Stimulated activated CD8-positive, alpha-beta memory T cell treated with anti-CD3 and anti-CD28 coated beads, Interleukin-7, amount 100 ng/mL, for 48 hours (primary cell): ENCODE measurements at places on chromosomes 12 and 14.

- no peak for DNase-seq
These were observed 21.0 kb downstream of the EEA1 start for GRCh38 chr12:92908108-92908507.

DNA sequence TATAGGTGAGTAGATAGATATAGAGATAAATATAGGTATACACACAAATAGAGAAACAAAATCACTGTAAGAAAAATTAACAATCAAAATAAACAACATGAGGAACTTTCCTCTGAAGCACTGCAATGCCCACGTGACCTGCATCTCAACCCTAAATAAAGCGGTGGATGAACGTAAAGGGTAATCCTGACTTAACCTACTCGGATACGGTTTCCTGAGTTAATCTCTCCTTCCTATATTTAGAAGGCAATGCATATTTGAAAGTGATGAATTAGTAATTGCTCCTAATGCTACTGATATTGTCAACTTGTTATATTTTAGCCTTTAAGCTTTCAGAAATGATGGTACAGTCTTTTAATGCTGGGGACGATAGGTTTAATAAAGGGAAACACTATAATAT, 221.4 kb downstream of the ITPR2 start:
- DNase-seq: no peak

- DNase-seq: no peak
These were observed 5.4 kb upstream of the NGB start for GRCh38 chr14:77276295-77276935.

GRCh38 chr12:49979016-49979586, 6.4 kb downstream of the AQP6 start:
- DNase-seq: no peak

DNA sequence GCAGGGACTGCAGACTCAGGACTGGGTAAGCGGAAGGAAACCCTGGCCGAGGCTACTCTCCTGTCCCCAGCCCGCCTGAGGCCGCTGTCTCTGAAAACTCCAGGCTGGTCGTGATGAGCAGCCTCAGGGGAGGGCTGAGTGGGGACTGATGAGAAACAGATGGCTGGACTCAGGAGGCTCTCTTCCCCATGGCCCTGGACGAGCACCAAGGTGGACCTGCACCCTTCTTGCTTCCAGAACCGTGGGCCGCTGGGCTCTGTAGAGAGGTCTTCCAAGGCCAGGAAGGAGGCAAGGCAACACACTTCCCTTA, 1.1 kb downstream of the TEX22 start:
- no peak for DNase-seq

GRCh38 chr14:56243110-56243509, 124.9 kb downstream of the PELI2 start:
- no peak for DNase-seq

DNA sequence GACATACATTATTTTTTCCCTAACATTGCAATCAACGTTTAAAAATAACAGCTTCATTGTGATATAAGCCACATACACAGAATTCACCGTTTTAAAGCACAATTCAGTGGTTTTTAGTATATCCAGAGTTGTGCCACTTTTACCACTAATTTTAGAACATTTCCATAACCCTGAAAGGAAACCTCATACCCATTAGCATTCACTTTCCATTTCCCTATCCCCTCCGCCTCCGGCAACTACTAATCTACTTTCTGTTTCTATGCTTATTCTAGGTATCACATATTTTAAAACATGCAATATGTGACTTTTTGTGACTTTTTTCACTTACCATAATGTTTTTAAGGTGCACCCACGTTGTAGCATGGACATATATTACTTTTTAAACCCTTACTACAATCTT, 55.6 kb upstream of the ISM2 start:
- DNase-seq: no peak

DNA sequence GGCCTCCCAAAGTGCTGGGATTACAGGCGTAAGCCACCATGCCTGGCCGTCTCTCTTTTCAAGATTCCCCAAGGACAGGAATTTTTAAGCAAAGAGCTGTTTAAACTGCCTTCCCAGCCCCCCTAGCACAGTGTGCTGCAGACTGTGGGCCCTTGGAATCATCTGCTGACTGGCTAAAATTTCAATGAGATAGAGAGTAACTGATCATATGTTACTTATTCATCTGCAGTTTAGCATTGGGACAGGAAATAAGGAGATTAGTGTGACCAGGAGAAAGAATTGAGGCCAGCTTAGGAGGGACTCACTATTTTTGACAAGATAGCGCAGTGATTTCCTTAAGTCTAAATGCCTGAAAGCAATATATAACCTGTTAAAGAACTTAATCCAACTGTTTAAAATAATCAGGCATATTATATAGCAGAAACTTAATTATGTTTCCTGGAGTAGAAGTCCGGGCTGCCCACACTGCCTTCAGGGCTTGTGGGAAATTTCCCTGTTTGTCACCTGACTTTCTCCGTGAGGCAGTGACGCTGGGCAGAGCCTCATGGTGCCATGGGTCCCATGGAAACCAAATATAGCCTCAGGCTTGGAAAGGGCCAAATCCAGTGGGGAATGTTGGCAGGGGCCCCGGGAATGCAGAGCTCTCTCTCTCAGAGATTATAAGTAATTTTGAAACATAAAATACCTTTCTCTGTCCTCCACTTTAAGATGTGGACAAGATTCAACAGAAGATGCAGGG, 22.8 kb upstream of the CEBPE start:
- no peak for DNase-seq

DNA sequence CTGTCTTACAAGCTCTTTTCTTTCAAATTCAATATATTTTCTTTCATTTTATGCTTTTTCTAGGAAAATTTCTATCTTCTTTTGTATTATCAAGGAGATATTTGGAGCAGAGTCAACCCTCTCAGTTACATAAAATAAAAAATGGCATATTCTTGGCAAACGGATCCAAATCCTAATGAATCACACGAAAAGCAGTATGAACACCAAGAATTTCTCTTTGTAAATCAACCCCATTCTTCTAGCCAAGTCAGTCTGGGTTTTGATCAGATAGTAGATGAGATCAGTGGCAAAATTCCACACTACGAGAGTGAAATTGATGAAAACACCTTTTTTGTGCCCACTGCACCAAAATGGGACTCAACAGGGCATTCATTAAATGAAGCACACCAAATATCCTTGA, 20.6 kb downstream of the PIK3C2G start:
- DNase-seq: no peak

- DNase-seq: no peak
These were observed 38.8 kb upstream of the ATF7IP start for GRCh38 chr12:14326699-14327098.

- DNase-seq: no peak
These were observed 93.0 kb downstream of the SLC25A47 start for GRCh38 chr14:100416081-100416680.

DNA sequence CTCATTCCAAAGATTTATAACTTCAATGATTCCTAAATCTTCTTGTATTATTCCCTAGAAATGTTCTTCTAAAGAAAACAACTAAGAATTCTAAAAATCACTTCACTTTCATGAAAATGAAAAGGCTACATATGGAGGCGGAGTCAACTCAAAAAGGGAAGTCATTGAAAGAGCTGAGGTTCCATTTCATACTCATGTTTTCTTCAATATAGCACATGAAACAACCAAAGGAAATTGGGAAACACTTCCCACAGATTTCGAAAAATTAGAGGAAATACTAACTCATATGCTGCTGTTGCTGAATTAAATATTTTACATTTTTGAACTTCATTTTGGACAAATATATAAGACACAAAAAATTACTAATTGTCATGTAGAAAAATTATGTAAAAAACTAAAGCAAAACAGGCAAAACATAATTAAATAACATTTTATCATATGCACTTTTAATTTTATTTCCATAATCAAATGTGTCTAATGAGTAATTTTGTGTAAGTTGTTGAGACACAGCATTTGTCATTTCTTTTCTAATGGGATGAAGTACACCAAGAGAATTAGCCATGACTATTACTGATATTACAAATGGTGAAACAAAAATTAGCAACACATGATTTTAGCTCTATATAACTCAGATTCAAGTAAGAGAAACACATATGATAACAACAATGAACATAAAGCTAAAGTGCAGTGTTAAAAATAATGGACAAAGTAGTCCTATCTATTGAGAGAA, at the start of gene CD163:
Gene CD163, minus strand, starts transcription at position 92 of the 730 bp plus-strand sequence. Its CDS starts 87 bp downstream, at position 5.
- DNase-seq: no peak

DNA sequence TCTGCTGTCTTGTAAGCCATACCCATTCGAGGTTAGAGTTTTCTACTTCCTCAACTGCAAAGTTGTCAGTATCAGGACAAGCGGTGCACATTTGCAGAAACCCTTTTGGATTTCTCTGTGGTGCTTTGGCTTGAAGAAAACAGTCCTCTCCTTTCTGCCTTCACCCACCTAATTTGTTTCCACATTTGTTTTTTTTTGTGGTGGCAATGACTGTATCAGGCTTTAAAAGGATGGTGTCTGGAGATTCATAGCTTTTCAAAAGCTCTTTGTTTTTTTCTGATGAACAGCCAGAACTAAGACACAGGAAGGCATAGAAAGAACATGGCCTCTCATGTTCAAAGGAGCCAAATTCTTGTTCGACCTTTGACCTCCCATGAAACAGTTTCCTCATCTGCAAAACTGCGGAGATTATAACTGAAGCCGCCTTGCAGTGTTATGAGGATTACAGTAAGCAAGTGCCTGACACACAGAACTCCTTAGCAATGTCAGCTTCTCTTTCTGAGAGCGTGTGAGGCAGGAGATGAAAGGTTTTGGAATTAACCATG, 270.6 kb upstream of the TBX3 start:
- DNase-seq: no peak

GRCh38 chr14:56962444-56963080, 152.3 kb upstream of the OTX2 start:
- DNase-seq: no peak

DNA sequence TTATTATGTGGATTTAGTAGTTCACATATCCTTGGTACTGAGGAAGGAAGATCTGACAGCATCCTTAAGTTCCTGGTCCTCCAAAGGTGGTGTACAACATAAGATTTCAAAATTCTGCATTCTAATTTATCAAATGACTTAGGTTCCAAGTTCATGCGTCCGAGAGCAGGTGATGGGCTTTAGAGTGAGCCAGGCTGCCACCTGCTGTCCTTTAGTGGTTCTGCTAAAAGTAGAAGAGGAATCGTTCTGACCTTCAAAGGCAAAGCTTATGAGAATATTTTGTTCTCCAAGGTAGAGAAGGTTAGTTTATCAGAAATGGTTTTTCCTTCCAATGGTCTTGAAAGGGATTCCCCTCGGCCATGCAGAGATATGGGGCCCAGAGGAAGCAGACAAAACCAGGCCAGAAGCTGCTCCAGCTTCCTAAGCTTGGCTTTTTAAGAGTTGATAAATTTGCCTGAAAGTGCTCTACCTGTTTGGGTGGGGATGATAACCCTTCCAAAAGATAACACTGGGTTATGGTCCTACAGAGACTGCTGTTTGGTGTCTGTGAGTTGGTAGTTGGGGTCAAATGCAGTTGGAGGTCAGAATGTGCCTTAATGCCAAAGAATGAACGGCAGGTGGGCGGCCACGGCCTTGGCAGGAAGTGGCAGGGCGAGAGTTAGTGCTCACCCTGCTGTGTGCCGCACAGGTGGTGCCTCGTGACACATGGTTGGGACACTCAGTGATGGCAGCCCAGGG, 29.1 kb upstream of the LRTM2 start:
- DNase-seq: no peak

GRCh38 chr14:75548544-75548943, 26.3 kb downstream of the BATF start:
- no peak for DNase-seq

- DNase-seq: no peak
These were observed 4.2 kb downstream of the ERO1A start for GRCh38 chr14:52690983-52691760.

GRCh38 chr12:65074932-65075331, 46.2 kb downstream of the WIF1 start:
- no peak for DNase-seq

GRCh38 chr12:7190268-7191055, 976 bp downstream of the PEX5 start:
- DNase-seq: peak; percentile 0

DNA sequence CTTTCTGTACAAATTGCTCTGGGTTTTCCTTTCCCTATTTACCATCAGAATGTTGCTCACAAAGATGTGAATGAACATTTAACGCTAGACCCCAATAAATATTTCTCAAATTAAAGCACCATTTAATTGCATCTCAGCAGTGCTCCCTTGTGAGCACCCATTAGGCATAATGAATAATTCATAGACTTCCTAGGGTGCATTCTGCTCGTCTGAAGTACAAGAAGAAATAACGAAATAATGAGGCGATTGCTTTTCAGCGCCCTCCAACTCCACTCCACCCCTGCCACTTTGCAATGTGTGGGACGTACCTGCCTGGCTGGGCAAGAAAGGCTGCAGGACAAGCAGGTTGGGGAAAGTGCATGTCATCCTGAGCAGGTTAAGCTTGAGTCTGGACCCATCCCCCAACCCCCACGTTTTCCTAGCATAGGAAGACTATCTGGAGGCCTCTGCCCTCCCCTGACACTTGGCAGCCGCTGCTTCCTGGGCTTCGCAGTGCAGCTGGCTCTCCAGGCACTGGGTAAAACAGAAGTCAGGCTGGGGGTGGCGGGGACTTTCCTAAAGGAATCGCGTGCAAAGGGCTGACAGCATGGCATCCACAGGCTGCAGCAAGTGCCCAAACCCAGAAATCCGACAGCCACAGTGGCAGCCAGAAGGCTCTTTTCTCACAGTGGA, 253.7 kb downstream of the DUSP6 start:
- DNase-seq: no peak

DNA sequence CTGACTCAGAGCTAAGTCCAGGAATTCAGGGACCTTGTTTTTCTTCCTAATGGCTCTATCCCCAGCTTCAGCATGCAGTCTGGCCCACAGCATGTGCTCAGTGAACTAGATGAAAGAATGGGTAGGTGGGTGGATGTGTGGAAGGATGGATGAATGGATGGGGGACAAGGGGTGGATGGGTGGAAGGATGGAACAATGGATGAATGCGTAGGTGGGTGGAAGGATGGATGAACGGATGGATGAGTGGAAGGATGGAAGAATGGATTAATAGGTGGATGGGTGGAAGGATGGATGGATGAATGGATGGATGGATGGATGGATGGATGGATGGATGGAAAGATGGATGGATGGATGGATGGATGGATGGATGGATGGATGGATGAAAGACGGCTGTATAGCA, 79.7 kb upstream of the SFSWAP start:
- DNase-seq: no peak

DNA sequence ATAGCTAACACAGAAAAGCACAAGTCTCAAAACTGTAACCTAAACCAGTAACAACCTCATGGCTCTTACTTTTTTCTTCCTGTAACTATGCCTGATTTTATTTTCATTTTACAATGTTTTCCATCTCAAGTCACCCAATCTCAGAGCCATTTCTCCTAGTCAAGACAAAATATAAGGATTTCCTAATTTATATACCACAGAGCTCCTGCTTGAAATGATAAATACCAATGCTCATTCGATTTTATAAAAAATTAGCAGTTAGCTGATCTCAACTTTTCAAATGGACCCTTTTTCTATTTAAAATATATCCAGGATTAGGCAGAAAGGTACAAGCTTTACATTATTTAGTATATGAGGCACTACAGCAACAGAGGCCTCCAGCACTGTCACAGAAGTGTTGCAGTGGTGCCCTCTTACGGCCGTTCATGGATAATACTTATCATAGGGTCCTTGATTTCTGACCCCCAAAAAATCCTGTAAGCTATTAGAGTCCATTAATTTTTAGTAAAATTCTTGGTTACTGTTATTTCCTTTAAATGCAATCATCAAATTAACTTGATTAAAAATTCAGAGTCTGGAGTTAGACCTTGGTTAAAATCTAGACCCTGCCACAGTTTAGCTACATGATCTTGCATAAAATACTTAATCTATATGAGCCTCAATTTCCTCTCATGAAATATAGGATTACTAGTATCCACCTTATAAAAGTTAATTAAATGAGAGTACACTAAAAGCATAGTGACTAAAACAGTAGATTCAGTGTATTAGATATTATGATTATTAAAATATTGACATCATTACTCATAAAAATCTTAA, 68.3 kb downstream of the SEC23A start:
- DNase-seq: no peak
